ENCODE measurements at places on chromosomes 5 and 9. TPM values are rescaled to one million over a fixed set of nuclear protein-coding genes. Genes with fewer than 3 reads are reported as not detected.

C1QTNF2 gene
- total RNA-seq: not detected

SLC46A2 gene
- total RNA-seq: 1.3 TPM

VCAN gene
- 138 TPM for total RNA-seq

ESM1 gene
- total RNA-seq: 0.33 TPM

SLC25A2 gene
- 2.6 TPM for total RNA-seq

FGD3 gene
- 97.6 TPM for total RNA-seq

ZNF622 gene
- 19.0 TPM for total RNA-seq

POLR3G gene
- total RNA-seq: 2.5 TPM

TBC1D9B gene
- total RNA-seq: 140 TPM

DOLPP1 gene
- 6.0 TPM for total RNA-seq

PTGER4 gene
- 83.2 TPM for total RNA-seq

COL5A1 gene
- 19.7 TPM for total RNA-seq

PCDHB5 gene
- 2.2 TPM for total RNA-seq

GRCh38 chr5:180589771-180590542 is 1.3 kb downstream of the SCGB3A1 start:
- DNase-seq: peak; percentile 75

GRCh38 chr9:1748407-1748806 is 266.7 kb upstream of the SMARCA2 start:
- DNase-seq: no peak

- DNase-seq: no peak
Observed at GRCh38 chr5:39780347-39780746, 355.6 kb upstream of the DAB2 start.

DNA sequence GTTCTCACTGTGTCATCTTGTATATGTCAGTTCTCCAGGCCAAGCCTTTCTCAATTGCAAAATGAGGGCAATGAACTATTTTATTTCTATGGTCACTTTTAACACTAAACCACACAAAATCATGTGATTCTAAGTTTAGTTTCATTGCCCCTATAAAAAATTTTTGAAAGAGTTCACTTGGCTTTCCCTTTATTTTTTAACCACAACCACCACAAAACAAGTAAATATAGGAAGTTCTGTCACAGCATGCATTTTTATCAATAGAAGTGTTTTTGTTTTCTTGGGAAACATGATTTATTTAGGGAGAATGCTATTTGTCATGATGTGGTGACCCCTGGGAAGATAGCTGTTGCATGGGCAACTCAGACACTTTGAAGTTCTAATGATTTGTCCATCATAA is 169.1 kb downstream of the CSNK1G3 start:
- no peak for DNase-seq

DNA sequence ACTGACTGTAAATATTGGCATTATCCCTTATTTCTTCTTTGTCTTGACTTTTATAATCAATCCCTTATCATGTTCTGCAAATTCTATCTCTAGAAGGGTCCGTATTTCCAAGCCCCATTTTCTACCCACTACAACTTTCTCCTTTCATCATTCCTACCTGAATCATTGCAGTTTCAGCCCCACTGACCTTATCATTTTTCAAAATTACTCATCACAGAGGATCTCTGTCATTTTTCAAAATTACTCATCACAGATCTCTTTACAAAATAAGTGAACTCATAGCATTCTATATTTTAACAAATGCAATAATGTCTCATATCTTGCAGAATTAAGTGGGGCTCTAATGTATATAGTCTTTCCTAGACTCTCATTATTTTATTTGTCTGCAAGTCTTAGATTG is 256.9 kb upstream of the COX7C start:
- DNase-seq: no peak

GRCh38 chr9:27470291-27470856 is 53.7 kb upstream of the IFNK start:
- DNase-seq: no peak

DNA sequence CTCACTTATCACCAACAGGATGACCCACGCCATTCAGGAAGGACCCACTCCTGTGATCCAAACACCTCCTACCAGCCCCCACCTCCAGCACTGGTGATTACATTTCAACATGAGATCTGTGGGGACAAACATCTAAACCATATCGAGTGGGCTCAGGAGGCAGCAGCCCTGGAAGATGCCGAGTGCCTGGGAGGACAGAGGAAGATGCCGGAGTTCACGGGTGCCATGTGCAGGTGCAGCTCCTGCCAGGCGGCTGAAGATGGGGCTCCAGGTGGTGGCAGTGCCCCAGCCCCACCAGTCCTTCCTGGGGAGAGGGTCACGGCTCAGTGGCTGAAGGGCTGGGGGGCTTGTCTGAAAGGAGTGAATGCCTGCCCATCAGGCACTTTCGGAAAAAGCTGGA is 6.1 kb upstream of the CEP72 start:
- peak; percentile 68 for DNase-seq

GRCh38 chr9:112629671-112630485 is 88.0 kb downstream of the INIP start:
- DNase-seq: no peak

DNA sequence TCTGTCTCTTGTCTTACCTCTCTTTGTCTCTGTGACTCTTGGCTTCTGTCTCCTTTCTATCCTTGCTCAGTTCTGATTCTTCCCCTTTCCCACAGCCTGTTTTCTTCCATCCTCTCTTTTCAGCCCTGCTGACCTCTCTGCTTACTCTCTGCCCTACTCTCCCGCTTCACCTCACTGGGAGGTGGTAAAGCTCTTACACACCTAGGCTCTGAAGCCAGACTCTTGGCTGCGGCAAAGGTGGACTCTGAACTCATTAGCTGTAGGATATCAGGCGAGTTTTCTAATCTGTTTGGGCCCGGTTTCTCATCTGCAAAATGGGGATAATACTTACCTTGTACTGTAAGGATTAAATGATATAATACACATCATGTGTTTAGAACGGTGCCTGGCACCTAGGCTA is 11.1 kb downstream of the PCDH1 start:
- DNase-seq: peak; percentile 22

GRCh38 chr5:110086658-110087388 is 397.1 kb downstream of the MAN2A1 start:
- DNase-seq: no peak

- no peak for DNase-seq
Observed at GRCh38 chr5:21701317-21701716, 1151.8 kb downstream of the CDH12 start.

DNA sequence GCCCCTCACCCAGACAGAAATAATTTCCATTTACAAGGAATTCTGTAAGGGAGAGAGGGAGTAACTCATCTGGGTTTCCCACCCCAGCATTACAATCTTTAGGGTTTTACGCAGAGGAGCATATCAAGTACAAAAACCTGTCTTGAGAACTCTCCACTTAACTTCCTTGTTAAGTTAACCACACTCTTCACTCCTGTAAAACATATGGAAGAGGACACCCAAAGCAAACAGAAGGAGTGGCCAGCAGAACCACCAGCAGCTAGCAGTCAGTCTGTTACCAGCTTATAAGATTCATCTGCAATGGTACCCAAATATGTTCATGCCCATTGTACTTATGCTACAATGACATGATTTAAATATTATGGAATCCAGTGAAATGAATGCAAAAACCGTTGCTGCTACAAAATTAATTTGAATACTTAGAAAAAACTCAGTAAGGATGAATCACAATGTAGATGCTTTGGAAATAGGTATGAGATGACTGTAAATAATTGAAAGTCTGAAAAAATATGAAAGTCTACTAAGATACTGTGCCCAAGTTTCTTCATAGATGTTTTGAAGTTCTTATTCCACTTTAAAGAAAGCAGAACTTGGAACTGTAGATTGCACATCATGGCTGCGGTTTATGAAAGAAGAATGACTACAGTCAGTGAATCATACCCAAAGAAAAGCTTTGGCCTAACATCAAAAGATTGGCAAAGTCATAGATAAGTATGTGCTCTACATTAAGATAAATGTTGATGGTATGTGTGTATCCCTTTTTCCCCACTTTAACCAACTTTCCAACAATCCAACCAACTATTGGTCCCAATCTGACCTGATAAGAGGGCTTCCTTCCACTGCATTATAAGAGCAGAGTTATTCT is 233.6 kb downstream of the ACTL7B start:
- DNase-seq: no peak

DNA sequence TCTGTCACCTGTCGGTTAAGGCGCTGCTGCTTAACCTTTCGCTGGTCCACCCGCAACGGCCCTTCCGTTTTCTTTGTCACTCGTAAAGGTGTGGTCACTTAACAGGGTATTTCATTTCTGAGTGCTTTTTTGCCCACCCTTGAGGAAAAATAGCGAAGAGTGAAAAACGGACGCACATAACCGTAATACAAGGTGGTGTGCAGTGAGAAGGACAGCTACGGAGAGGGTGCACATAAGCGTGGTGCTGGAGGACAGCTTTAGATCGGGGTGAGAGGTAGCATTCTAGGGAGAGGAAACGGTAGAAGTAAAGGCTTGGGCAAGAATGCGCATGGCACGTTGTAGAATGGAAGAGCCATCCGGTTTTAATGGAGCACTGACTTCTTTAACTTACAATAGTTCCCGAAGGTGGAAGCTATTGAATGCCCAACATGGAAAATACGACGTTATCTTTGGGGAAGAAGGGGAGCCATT is 761 bp downstream of the CCT5 start:
- DNase-seq: no peak

DNA sequence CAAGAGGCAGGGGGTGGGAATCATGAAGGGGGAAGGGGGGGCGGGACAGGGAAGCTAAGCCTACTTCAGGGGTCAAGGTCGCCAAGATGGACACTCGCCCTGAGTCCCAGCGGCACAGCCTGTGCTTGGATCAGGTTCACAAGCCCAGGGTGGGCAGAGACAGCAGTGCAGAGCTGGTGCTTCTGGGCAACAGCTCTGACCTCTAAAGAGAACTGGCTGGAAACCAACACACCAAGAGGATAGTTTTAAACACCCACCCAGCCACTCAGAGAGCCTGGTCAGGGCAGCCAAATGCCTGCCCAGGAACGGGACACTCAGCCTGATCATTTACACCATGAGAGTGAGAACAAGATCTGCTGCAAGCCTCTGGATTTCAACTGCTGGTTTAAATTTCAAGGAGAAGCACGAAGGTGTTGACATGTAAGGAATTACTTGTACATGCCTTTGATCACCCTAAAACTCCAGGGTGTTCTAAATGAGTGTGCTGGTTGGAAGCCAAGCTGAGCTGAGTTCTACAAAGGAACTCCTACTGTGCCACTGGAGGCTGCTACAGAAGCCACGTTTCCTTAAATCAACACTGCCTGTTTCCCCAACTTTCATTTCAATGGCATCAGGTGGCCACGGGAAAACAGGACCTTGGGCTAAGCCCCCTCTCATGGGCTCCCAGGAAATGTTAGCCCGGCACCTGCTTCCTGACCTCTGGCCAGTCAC is 91.5 kb downstream of the TTLL11 start:
- DNase-seq: no peak

DNA sequence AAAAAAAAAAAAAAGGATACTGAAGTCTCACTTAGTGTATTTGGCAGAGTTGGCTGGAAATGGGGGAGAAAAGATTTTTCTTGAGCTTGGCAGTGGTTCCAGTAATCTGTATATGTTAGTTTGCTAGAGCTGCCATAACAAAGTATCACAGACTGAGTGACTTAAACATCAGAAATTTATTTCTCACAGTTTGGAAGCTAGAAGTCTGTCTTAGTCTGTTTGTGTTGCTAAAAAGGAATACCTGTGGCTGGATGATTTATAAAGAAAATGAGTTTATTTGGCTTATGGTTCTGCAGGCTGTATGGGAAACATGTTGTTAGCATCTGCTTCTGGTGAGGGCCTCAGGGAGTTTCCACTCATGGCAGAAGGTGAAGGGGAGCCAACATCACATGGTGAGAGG is 89.6 kb upstream of the CEP78 start:
- DNase-seq: no peak

DNA sequence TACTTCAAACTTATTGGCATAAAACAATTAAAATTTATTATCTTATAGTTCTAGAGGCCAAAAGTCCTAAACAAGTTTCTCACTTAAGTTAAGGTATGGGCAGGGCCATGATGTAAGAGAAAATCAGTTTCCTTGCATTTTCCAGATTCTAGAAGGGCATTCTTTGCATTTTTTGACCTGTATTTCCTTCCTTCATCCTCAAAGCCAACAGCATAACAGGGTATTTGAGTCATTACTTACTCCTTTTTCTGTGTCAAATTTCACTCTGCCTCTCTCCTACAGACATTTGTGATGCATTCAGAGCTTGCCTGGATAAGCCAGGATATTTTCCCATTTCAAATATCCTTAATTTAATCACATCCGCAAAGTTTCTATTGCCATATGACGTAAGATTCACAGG is 1499.0 kb downstream of the EFNA5 start:
- no peak for DNase-seq

DNA sequence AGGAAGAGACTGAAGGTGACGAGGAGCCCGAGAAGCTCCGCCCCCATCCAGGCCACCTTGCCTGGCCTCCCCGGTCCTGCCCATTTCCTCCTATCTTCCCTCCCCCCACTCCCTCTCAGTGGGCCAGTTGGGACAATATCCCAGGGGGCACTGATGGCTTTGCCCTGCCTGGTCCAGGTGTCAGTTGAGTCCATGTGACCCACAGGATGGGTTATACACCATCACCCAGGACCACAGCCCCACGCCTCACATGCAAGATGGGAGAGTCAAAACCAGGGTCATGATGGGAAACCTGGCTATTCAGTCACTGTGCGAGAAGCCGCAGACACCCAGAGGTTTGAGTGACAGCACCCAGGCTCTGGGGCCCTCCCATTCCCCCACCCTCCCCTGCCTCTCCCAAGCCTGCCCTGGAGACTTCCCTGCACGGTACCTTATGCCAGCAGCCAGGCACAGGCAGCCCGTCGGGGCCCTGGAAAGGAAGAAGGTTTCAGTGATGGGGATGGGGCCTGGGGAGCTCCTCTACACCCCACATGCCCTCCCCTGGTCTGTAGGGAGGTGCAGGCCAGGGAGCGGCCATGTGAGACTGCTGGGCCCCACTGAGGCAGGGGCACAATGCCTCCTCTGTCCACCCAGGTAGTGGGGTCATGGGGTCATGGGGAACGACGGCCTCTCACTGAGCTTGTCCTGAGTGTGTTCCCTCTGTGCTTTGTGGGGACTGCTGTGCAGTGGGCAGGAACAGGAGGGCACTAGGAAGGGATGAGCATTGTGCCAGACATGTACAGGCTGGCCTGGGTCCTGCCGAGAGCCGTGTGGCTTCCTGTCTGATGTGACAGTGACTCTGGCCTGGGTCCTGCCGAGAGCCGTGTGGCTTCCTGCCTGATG is 6.3 kb upstream of the PHYKPL start:
- DNase-seq: peak; percentile 87

- DNase-seq: peak; percentile 77
Observed at GRCh38 chr9:71647094-71647591, 121.2 kb downstream of the CEMIP2 start.

- no peak for DNase-seq
Observed at GRCh38 chr9:86064220-86064619, 35.1 kb downstream of the GOLM1 start.
